Thoracic aorta (tissue), 2 donors: ENCODE measurements at places on chromosomes 4 and X.

DNA sequence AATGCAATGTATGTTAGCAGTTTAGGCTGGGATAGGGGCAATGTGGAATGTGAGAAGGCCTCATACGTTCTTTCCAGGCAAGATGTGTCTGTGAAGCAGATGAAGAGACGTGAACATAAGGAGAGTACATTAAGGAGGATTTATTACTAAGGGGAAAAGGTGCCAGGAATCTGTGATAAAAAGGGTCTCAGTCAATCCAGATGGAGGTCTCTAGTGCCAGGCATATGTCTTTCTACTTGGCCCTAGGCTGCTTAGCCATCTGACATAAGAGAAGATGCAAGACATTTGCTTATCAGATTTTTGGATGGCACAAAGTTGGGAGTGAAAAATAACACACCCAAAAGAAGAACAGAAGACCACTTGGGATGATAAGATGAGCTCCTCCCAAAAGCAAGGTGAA is 93.0 kb upstream of the PRKG2 start:
- DNase-seq = no peak

GRCh38 chr4:171203425-171203824 is 609.8 kb upstream of the GALNTL6 start:
- DNase-seq = no peak

DNA sequence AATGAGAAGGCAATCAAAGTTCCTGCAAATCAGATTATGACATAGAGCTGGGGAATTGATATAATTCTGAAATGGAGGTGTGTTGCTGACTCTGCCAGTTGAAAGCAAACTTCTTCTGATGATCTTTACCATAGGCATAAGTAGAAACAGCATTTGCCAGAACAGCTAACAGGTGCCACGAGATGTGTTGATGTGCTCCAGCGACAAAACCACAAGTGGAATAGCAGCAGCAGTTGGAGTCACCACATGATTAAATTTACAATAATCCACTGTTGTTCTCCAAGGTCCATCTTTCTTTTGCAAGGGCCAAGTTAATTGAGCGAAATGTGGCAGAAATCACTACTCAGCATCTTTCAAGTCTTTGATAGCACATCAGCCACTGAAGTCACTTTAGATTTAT is 3.7 kb upstream of the OSTC start:
- DNase-seq = no peak

DNA sequence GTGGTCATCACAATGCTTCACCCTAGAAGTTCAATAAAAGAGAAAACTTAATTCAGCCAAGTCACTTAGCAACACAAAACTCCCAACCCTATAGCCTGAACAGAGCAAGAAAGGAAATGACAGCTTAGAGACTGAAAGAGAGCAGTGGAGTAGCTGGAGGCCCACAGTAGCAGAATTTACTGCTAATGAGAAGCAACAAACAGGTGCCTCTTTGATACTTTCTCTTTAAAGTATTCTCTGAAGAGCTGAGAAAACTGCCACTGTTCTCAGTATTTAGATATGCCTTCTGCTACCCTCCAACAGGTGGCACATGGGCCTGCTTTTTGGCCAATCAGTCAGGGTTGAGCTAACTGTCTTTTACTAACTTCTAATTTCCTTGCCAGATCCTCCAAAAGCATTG is 240.0 kb downstream of the GPC3 start:
- no peak for DNase-seq

DNA sequence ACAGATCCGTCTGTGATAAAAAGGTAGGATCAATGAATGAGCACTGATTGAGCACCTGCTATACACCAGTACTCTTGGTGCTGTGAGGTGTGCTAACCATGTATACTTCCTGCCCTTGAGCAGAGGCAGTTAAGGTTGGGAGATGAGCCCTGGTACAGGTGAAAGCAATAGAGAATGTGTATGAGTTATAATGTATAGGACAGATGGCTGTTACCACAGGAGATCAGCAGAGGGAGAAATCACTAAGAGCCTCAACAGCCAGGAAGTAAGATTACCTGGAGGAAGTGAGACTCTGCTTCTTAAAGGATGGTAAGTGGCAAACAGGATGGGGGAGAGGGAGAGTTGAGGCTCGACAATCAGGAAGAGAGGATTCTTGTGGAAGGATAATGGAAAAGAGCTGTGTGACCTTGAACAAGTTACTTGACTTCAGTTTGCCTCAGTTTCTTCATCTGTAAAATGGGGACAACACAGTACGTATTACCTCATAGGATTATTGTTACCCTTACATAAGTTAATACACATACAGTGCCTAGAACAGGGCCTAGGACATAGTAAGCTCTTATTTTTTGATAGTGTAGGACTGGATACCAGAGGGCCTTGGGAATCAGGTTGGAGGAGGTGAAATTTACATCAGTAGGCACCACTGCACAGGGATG is 9.1 kb downstream of the CXCR3 start:
- no peak for DNase-seq

- DNase-seq = no peak
Measured at GRCh38 chrX:31061091-31061490, 10.8 kb downstream of the FTHL17 start.

GRCh38 chr4:140135529-140136088 is 18.4 kb downstream of the MAML3 start:
- peak; percentile 13 for DNase-seq

- DNase-seq = no peak
Measured at GRCh38 chrX:40171513-40172400, 74.0 kb upstream of the BCOR start.

DNA sequence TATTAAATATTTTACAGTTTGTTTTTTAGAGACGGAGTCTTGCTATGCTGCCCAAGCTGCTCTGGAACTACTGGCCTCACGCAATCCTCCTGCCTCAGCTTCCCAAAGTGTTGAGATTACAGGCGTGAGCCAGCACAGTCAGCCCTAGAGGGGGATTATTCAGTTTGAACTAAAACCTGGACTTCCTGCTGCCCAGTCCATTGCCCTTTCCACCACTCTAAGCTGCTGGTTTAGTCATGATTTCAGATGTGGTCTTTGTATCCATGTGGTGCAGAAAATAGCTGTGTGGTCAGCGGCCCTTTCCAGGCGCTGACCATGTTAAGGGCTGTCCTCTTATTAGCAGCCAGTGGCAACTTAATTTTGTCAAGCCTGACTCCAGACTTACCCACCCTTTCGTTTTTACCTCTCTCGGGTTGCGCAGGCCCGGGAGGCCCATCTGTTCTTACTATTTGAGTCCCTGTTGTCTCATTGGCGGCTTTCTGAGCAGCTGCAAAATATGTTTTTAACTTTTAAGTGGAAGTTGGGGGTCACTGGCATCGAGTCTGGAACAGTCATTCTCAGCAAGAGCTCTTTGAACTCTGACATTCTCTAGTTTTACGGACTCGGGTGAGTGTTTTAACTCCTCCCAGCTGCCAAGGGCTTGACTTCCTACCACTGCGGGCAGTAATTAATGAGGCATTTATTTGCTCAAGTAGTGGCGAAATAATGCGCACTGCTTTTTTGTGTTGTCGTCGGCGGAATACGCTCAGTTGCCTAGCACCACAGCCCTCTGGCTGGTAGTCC is 773 bp upstream of the VMA21 start:
- peak; percentile 4 for DNase-seq

DNA sequence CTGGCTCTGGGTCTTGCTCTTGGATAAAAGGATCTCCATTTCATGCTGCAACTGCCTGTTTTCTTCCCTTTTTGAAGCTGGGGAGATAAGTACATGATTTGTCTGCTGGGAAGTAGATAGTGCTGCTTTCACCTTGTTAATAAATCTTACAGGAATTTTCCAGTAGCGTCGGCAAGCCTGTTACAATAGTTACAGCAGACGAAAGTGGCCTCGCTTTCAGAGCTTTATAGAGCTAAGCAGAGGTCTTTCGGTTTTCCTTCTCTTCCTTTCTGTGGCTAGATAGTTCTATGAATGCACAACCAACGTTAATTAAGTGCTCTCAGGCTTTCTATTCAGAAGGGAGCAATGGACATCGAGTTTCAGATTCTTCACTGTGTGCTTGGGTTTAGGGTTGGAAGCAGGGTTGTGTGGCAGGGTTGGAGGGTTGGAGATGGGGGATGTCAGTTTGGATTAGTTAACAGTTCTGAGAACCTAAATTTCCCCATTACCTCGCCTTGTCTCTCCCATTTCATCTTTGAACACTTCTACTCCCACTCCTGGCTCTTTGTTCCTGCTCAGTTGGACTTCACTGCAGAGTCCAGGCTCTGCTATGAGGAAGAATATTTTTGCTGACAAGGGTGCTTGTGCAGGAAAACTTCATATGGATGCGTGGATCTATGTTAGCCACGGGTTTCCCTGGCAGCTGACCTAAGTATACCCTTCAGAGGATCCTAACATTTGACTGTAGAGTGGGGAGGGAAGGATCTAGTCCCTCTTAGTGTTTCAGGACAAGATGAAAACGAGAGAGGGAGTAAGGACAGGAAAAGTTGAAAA is 237.9 kb downstream of the ARHGAP10 start:
- no peak for DNase-seq

GRCh38 chr4:105373324-105373723 is 100.5 kb downstream of the PPA2 start:
- DNase-seq = no peak

GRCh38 chrX:10106806-10107205 is 50.0 kb upstream of the CLCN4 start:
- no peak for DNase-seq

DNA sequence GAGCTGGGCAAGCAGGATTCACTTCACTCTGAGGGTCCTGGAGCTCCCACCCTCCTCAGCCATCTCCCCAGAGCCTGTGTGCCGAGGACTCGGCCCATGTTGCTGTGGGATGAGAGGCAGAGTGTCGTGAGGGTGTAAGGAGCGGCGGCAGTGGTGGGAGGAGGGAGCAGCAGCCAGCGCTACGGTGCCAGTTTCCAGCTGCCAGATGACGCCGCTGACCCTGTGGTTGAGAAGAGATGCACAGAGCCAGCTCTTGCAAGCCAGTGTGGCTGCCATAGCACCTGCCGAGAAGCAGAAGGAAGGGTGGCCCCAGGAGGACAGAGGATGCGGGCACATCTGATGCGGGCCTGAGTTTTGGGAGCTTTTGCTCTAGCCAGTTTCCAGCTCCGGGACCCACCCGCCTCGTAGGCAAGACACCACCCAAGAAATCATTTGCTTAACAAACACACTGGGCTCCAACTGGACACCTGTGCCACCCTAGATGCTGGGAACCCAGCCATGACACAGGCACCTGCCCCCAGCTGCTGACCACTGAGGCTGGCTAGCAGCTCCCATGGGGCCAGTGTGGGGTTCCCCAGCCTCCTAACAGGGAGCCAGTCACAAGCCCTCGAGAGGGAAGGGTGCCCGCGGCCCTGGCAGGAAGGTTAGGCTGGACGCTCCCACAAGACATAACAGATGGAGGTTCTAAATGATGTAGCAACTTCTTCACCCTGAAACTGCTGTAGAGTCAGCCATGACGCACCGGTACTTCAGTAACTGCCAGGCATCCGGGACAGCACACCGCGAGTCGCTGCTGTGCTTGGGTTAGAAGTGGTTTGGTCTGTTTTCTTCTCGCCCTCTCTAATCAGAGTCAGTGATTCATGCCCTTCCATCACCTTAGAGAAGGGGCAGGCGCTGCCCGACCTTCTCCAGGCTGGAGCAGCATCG is 8.9 kb downstream of the MSANTD1 start:
- no peak for DNase-seq

DNA sequence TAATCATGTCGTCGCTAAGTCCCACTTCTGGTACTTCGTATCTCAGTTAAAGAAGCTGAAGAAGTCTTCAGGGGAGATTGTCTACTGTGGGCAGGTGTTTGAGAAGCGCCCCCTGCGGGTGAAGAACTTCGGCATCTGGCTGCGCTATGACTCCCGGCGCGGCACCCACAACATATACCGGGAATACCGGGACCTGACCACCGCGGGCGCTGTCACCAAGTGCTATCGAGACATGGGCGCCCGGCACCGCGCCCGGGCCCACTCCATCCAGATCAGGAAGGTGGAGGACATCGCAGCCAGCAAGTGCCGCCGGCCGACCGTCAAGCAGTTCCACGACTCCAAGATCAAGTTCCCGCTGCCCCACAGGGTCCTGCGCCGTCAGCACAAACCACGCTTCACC is 11.3 kb downstream of the PNCK start:
- DNase-seq = no peak

- DNase-seq = no peak
Measured at GRCh38 chr4:145988628-145989027, 50.0 kb upstream of the ZNF827 start.

DNA sequence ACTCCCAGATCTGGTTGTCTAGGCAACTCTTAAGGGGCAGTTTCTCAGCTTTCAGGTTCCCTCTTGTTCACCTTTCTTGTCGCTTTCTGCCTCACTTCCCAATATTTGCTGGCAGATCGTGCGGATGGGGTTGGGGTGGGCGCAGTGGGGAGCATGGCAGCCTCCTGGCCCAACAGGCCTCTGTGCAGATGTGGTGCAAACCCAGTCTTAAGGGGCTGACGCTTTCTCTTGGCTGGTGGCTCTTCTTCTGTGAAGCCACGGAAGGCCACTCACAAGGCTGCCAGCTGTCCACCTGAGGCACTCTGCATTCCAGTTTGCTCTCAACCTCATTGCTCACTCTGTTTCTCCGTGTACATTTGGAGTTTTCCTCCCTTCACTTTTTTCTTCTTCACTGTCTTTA is 61.7 kb downstream of the NBDY start:
- no peak for DNase-seq

DNA sequence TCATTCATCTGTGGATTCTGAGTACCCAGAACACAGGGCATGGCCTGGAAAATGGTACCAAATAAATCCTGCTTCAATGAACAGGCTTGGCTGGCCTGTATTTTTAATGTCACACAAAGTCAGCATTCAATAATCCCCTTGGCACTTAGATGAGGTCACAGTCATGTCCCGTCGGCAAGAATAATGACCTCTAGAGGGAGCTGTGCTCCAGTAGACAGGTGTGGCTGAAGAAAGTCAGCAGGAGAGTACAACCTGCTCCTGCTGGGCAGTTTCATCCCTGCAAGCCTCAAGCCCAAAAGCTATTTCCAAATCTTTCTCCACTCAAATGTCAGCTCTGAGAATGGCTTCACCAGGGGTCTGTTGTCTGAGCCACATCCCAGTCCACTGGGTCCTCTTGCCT is 404.0 kb upstream of the F9 start:
- DNase-seq = no peak

GRCh38 chrX:100447655-100448397 is 37.8 kb upstream of the PCDH19 start:
- DNase-seq = no peak
